Esophagus squamous epithelium (tissue), 5 donors: ENCODE measurements at places on chromosomes 13 and 19.

DNA sequence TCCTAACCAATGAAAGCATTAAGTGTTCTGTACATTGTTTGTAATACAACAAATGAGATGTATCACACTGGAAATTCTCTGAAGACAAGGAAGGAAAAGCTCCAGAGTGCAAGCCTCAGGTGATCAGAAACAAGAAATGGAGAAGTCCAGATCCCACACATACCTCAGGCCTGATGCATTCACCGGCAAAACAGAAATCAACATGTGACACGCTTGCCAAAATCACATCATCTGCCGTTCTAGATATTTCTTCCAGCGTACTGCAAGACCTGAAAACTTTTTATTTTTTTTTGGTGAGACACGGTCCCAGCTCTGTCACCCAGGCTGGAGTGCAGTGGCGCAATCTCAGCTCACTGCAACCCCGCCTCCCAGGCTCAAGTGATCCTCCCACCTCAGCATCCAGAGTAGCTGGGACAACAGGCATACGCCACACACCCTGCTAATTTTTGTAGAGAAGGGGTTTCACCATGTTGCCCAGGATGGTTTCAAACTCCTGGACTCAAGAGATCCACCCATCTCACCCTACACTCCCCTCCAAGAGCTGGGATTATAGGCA lies 48.6 kb downstream of the FOXO1 start:
- no peaks in the 10 kb centered on the region for H3K27me3 ChIP-seq
- H3K4me1 ChIP-seq = peaks cover 7% of the 10 kb centered on the region
- H3K4me3 ChIP-seq = no peak overlapping the region
- no peak for DNase-seq

- no peaks in the 10 kb centered on the region for H3K27me3 ChIP-seq
- no peaks in the 10 kb centered on the region for H3K36me3 ChIP-seq
- H3K4me1 ChIP-seq = no peaks in the 10 kb centered on the region
- DNase-seq = no peak
Observed at GRCh38 chr13:84997858-84998257, 801.4 kb downstream of the SLITRK6 start.

- no peaks in the 10 kb centered on the region for H3K36me3 ChIP-seq
- no peak for DNase-seq
- H3K4me3 ChIP-seq = no peak overlapping the region
- H3K4me1 ChIP-seq = peaks cover 28% of the 10 kb centered on the region
Observed at GRCh38 chr19:55623561-55623960, 805 bp downstream of the ZNF784 start.

DNA sequence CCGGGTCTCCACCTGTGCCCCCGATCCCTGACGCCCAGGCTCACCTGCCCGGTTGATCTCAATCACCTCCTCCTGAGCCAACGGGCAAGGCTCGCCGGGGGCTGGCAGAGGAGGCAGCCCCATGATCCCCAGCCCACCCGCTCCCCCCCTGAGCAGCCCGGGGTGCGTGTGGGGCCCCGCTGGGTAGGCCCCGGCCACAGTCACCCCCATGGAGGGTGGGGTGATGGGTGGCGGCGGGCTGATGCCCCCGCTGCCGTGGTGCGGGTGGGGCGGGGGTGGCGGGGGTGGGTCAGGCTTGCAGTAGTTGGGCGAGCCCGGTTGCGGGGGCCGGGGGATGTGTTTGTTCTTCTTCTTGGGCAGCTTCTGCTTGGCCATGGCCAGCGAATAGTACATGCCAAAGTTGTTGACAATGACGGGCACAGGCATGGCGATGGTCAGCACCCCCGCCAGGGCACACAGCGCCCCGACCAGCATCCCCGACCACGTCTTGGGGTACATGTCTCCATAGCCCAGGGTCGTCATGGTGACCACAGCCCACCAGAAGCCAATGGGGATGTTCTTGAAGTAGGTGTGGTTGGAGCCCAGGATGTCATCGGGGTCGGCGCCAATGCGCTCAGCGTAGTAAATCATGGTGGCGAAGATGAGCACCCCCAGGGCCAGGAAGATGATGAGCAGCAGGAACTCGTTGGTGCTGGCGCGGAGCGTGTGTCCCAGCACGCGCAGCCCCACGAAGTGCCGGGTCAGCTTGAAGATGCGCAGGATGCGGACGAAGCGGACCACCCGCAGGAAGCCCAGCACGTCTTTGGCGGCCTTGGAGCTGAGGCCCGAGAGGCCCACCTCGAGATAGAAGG lies 6.0 kb downstream of the KCNC3 start:
- no peaks in the 10 kb centered on the region for H3K36me3 ChIP-seq
- DNase-seq = no peak
- H3K27ac ChIP-seq = no peak overlapping the region
- H3K4me3 ChIP-seq = no peak overlapping the region

DNA sequence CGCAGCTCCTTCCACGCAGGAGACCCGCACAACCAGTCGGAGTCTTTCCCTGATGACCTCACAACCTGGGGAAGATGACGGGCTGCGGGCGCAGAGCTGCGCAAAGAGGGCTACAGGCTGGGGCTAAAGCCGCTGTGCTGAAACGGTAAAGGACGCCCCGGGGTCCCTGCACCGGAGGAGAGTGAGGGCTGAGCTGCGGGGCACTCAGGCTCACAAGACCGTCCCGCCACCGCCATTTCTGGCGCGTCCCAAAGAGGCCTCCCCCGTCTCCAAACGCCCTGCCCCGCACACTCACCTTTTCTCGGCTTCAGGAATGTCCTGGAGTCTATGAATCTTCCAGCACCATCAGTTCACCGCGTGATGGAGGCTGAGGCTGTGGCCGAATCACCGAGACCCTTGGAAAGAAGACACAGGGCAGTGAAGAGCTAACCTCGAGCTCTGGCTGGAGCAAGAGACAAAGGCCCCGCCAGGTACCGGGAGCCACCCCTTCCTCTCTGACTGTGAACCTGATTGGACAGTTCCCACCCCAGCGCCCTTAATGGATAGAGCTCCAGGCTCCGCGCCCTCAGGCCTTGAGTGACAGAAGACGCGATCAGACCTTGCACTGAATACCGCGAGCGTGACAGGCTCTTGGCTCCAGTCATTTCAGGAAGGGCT lies 41.8 kb upstream of the ZNF429 start:
- H3K36me3 ChIP-seq = no peaks in the 10 kb centered on the region
- no peaks in the 10 kb centered on the region for H3K27me3 ChIP-seq
- H3K4me3 ChIP-seq = no peak overlapping the region
- no peak overlapping the region for H3K27ac ChIP-seq
- no peak for DNase-seq

DNA sequence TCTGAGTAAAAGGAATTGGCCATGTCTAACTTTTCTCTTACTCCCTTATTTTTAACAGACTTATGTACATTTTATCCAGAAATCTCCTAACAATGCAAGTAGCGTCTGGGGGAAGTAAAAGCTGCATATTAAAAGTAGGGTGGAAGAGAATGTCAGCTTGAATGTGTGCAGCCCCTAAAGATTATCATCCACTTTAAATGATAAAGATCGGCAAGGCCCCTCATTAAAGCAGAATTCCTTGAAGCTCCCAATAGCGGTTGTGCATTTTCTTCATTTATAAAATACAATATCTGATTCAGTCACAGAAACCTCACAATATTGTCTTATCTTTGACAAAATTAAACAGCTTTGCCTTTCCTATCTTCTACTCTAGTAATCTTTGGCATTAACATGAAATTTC lies 184.6 kb downstream of the LHFPL6 start:
- H3K27me3 ChIP-seq = no peaks in the 10 kb centered on the region
- H3K36me3 ChIP-seq = no peaks in the 10 kb centered on the region
- no peak for DNase-seq
- H3K4me1 ChIP-seq = peaks cover 4% of the 10 kb centered on the region
- no peak overlapping the region for H3K4me3 ChIP-seq
- H3K27ac ChIP-seq = no peak overlapping the region

DNA sequence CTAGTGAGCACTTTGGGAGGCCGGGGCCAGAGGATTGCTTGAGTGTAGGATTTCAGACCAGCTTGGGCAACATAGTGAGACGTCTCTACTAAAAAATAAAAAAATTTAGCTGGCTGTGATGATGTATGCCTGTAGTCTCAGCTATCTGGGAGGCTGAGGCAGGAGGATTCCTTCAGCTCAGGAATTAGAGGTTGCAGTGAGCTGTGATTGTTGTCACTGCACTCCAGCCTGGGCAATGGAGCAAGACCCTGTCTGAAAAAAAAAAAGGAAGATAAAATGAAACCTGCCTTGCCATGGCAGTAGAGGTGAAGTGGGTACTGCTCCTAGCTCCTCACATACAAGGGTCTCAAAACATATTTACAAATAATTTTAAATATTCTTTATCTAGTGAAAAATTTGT lies 7.4 kb downstream of the UCHL3 start:
- H3K4me1 ChIP-seq = peaks cover 7% of the 10 kb centered on the region
- H3K36me3 ChIP-seq = peaks cover 40% of the 10 kb centered on the region
- DNase-seq = no peak
- H3K4me3 ChIP-seq = no peak overlapping the region

DNA sequence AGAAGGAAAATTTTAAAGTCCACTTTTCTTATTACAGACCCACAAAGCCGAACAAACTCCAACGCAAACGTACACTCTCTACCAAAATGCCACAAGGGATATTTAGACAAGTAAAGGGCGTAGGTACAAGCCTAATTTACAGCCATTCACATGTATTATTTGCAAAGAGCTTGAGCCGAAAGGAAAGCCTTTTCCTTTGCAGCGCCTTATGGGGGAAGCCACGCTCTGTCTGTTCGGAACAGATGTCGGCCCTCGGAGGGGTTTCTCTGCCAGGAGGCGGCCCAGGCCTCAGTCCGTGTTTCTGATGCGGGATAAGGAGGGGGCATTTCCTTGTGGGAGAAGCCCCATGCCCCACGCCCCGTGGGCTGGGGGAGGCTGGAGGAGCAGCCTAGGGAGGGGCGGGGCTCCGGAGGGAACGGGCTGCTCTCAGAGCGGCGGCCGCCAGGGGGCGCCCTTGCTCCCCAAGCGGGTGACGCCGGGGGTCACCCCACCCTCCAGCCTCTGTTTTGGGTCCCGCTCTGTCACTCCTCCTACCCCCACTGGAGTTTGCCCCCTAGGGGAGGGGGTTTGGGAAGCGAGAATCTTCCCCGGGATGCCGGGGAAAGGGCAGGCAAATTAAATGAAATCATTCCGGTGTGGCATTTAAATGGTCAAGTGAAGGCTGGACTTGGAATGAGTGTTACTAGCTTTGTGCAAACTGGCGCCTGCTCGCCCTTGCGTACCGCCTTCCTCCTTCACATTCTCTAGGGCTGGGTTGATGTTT lies 2.9 kb downstream of the HTR2A start:
- DNase-seq = no peak
- peak overlapping the region; percentile 73 for H3K4me3 ChIP-seq
- H3K36me3 ChIP-seq = no peaks in the 10 kb centered on the region
- peaks cover 32% of the 10 kb centered on the region for H3K27me3 ChIP-seq
- H3K4me1 ChIP-seq = peaks cover 24% of the 10 kb centered on the region

DNA sequence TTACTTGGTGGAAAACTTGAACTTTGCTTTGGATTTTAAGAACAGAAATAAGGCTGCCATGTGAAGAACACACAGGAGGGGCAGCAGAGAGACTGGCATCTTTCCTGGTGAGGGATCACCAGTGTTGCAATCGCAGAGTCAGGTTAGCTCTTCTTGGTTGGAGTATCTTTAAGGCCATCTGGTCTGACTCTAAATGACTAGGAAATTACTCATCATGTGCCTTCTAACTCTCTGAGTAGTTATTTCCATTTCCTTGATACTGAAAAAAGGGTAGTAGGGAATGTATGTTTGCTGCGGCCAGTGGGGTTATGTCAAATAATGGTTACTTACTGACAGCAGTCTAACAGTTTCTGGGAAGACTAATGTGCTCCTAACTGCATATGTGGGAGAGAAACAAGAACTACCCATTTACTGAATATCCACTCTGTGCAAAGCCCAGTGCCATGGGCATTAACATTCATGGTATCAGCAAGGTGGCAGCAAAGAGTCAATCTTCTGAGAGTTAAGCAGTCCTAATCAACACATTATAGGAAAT lies 122.1 kb downstream of the COG6 start:
- DNase-seq = no peak
- no peaks in the 10 kb centered on the region for H3K4me1 ChIP-seq
- H3K4me3 ChIP-seq = no peak overlapping the region
- no peaks in the 10 kb centered on the region for H3K36me3 ChIP-seq

- no peak for DNase-seq
- no peaks in the 10 kb centered on the region for H3K4me1 ChIP-seq
- H3K36me3 ChIP-seq = no peaks in the 10 kb centered on the region
- H3K27ac ChIP-seq = peak overlapping the region; percentile 81
Observed at GRCh38 chr13:21435687-21436151, 23.4 kb downstream of the ZDHHC20 start.

- H3K36me3 ChIP-seq = no peaks in the 10 kb centered on the region
- DNase-seq = no peak
- H3K4me1 ChIP-seq = peaks cover 4% of the 10 kb centered on the region
- H3K27ac ChIP-seq = no peak overlapping the region
Observed at GRCh38 chr19:18745012-18745735, 45.9 kb downstream of the COMP start.

GRCh38 chr19:17294051-17294891 lies 9.0 kb downstream of the ABHD8 start:
- H3K27me3 ChIP-seq = no peaks in the 10 kb centered on the region
- peaks cover 8% of the 10 kb centered on the region for H3K4me1 ChIP-seq
- no peak overlapping the region for H3K27ac ChIP-seq
- no peak overlapping the region for H3K4me3 ChIP-seq
- DNase-seq = no peak

GRCh38 chr13:49110913-49111170 lies 109.3 kb upstream of the MLNR start:
- peaks cover 44% of the 10 kb centered on the region for H3K4me1 ChIP-seq
- no peak overlapping the region for H3K27ac ChIP-seq
- no peaks in the 10 kb centered on the region for H3K27me3 ChIP-seq
- no peaks in the 10 kb centered on the region for H3K36me3 ChIP-seq
- peak overlapping the region; percentile 35 for H3K4me3 ChIP-seq

DNA sequence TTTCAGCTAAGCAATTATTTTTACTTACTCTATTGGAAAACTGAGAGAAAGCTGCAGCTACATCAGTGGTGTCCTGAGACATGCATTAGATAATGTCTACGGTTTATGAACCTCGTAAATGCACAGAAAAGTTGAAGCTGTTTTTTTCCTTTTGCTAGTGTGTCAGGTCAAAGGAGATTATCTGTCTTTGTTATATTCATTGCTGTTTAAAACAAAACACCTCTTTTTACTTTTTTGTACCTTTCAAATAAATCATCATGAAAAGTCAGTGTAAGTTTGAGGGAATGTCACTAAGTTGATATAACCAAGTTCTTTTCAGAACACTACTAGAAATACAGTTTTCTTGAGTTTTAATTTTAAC lies 2.2 kb downstream of the NBEA start:
- H3K27me3 ChIP-seq = no peaks in the 10 kb centered on the region
- no peak for DNase-seq

GRCh38 chr19:16025108-16026101 lies 50.9 kb upstream of the TPM4 start:
- H3K4me1 ChIP-seq = no peaks in the 10 kb centered on the region
- no peak for DNase-seq
- no peak overlapping the region for H3K4me3 ChIP-seq
- no peaks in the 10 kb centered on the region for H3K36me3 ChIP-seq
- no peaks in the 10 kb centered on the region for H3K27me3 ChIP-seq

GRCh38 chr19:48746738-48747575 lies at the start of gene IZUMO1:
TSS of gene IZUMO1 (minus strand) at chr19:48746909. CDS start at chr19:48745859, 1,050 bp downstream.
- H3K4me3 ChIP-seq = peak within 1 kb of the TSS; percentile 61
- peaks cover 27% of the 10 kb centered on the region for H3K4me1 ChIP-seq
- H3K27me3 ChIP-seq = no peaks in the 10 kb centered on the region
- peaks cover 45% of the 10 kb centered on the region for H3K36me3 ChIP-seq
